CD4-positive, alpha-beta T cell treated with Interleukin-17A for 1 hour (primary cell): ENCODE measurements at places on chromosomes 2 and 18.

- no peak for DNase-seq
These were observed 2.0 kb downstream of the ACAA2 start for GRCh38 chr18:49811151-49811938.

- no peak for DNase-seq
These were observed 7.2 kb downstream of the RAB11FIP5 start for GRCh38 chr2:73105511-73105971.

GRCh38 chr18:26813043-26813442 lies 52.5 kb downstream of the AQP4 start:
- no peak for DNase-seq

DNA sequence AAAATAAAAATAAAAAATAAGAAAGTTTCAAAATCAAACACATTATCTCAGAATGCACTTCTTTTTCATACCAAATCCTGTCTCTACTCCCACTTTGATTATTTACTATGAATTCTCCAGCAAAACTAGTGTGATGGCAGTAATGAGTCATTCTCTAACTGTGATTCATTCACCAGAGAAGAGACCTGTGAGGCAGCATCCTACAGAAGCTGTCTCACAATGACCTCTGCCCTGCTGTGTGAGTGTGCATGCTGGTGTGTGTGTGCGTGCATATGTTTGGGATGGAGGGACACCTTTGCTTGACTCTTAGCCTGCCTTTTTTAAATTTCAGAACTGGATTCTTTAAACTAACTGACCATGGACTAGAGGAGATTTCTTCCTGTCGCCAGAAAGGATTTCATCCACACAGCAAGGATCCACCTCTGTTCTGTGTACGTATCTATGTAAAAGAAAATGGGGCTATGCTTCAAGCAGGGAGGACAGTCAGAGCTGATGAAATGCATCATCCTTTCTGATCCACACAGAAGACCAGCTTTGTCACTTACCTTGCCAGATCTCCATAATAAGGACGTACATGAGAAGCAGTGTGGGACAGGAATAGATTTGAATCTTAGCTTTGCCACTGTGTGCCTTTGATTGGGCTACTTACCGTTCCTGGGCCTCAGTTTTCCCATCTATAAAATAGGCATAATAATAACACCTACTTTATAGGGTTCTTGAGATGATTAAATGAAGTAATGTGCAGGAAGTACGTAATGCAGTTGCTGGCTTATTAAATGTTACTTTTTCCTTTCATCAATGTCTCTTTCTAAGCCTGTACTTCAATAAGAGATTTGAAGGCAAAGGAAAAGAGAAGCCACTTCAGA lies 31.2 kb downstream of the STAMBP start:
- no peak for DNase-seq

GRCh38 chr2:44291281-44292248 lies 16.3 kb downstream of the SLC3A1 start:
- DNase-seq, result no peak

DNA sequence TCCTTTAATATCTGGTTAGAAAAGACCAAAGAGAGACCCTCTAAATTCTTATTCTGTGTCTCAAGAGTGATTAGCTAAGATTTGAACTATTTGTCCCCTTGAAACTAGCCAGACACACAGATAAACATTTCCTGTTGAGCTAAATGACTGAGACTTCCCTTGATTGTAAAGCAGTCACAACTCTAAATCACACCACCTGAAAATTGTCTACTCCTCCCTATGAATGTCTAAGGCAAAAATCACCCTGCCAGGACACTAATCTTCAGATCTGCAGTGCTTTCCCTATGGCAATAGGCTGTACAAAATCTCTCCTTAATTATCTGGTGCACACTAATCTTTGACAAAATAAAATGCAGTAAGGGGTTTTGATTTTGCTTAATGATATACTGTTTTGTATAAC lies 200.5 kb upstream of the GULP1 start:
- DNase-seq, result no peak

- no peak for DNase-seq
These were observed 430 bp downstream of the BIN1 start for GRCh38 chr2:127106457-127106990.

- peak; percentile 37 for DNase-seq
These were observed at the start of gene IL1B for GRCh38 chr2:112836695-112837117. Gene IL1B, minus strand, starts transcription at chr2:112836779. Its CDS starts 550 bp downstream, at chr2:112836229.

DNA sequence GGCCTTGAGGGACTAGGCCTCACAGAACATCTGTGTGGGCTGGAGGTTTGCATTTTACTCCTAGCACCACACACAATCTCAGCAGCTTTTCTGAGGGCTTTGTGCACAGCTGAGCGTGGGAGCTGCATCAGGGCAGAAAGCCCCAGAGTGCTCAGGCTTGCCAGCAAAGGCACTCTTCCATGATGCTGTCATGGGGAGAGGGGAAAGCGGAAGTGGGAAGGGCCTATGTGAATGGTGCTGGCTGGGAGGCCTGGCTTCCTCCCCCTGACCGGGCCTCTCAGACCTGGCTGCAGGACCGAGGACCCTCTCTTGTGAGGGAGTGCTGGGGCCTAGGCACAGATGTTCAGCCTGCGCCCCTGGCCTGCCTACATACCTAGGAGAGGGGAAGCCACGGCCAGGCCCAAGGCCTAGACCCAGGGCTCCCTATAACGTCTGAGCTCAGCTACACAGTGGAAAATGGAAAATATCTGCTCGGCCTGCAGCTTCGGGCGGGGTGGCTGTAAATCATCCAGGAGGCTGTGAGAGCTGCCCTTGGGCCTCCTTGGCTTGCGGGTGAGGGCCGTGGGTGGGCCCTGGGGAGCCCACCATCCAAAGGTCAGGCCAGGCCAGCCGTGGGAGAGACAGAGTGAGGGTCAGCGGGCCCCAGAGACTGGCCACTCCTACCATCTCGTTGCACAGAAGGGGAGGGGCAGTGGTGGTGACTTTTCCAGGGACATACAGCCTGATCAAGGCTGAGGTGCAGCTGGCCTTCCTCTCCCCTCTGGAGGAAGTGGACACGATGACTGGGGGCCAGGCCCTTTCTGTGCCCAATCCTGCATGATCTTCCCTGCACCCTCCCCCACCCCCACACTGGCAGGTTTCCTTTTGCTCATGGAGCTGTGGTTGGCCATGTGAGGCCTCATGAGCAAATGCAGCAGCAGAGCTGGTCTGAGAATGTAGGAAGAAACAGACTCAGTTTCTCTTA lies 22.8 kb downstream of the GLI2 start:
- DNase-seq, result no peak

GRCh38 chr18:67661555-67661954 lies 145.0 kb upstream of the DSEL start:
- DNase-seq, result no peak

- no peak for DNase-seq
These were observed 2.0 kb upstream of the CAPN14 start for GRCh38 chr2:31219131-31219969.

DNA sequence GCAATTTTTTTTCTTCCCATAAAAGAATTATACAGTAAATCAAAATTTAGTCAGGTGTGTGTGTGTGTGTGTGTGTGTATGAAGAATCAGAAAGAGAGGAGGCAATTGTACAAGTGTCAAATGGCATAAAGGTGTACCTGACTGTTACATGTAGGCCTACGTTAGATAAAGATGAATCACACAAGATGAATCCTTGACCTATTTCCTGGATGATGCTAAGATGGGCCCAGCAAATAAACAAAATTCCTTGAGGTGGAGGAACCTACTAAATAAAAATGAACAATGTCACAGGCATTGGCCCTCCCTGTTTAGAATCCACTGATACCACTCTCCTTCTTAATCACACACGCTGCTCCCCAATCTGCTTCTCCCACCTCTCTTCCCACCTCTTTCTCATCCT lies 79.7 kb upstream of the LRATD1 start:
- DNase-seq, result no peak

DNA sequence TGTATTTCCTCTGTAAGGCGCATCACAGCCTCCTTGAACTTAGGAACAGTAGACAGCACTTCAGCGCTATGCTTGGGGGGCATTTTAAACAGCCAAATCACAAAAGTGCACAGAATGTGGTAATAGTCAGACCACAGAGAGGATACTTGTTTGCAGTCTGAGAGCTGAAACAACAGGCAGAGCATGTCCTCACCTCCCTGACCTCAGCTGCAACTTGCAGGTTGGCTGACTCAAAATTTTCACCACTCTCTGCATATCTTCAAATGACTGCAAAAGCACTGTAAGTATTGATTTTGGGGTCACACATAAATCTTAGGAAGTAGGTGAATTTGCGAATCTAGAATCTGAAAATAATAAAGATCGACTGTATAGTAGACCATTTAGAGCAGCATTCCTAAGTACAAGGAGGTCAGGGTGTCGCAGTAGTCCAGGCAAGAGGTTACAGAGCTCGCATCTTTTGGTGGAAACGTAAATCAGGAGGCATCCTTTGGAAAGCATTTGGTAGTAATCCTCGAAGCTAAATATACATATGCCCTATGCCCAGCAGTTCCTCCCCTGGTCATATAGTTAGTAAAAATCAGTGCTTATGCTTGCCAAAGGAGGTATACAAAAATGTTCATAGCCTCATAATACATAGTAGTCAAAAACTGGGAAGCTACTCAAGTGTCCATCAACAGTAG lies 108.2 kb upstream of the MYCN start:
- DNase-seq, result no peak

- peak; percentile 22 for DNase-seq
These were observed 126.0 kb downstream of the ZNF236 start for GRCh38 chr18:76948345-76948744.

GRCh38 chr2:172878260-172878659 lies 142.6 kb downstream of the RAPGEF4 start:
- no peak for DNase-seq

DNA sequence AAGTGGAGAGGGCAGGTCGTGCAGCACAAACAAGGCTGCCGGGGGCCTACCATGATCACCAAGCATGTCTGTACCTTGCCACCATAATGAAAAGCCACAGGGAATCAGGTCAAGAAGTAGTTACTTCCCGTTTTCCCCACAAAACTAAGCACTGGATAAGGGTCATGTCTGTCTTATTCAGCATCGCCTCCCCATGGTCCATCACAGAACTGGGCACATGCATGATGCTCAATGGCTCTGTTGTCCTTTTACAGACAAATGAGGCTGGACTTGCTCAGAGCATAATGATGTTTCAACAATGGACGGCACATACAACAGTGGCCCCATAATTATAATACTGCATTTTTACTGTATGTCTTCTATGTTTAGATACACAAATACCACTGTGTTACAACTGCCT lies 27.5 kb downstream of the REEP1 start:
- no peak for DNase-seq

DNA sequence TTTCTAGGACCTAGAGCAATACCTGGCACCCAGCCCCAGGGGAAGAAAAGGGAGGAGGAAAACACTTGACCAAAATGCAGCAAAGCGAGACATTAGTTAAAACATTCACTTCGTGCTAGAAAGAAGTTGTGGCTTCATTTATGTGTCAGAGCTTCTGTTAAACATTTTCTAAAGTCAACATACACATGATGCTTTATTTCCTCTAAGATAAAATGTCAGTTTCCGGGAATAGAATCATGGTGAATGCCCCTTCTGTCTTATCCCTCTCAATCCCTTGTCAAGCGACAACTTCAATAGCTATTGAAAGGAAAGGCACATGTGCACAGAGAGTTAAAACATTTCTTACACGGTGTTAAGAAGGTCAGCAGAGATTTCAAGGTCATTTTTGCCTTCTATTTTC lies 404.6 kb upstream of the CWC22 start:
- no peak for DNase-seq

DNA sequence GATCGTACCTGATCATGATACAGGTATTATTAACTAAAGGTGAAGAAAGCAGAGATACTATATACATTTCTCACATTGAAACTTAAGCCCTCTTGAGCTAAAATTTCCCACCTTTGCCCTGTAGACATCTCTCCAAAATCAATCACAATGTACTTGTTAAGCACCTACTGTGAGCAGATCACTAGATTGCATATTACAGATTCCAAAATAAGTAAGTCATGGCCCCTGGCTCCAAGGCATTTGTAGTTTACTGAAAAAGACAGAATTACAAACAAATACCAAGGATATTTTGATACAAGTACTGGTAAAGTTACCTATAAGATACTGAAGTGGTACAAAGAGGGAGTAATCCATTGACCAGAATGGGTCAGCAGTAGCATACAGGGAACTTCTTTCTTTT lies 455.3 kb downstream of the STK39 start:
- no peak for DNase-seq

GRCh38 chr2:184154438-184154837 lies 443.9 kb upstream of the ZNF804A start:
- DNase-seq, result no peak

- no peak for DNase-seq
These were observed 199.7 kb downstream of the KCNS3 start for GRCh38 chr2:18078216-18078615.
